ENCODE measurements at places on chromosomes 16 and 17.

DNA sequence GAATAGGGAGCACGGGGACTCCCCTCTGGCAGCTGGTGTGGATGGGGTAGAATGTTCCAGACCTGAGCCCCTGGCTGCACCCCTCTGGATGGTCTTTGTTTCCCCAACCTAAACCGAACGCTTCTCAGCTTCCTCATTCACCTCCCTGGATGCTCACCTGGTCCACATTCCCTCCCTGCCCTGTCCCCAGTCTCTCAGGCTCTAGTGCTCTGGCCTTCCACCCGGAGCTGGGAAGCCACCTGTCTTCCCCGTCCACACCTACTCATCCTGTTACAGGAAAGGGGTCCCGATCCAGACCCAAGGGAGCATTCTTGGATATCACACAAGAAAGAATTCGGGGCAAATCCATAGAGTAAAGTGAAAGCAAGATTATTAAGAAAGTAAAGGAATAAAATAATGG is 73.5 kb downstream of the CYLD start:
- no peak for DNase-seq

GRCh38 chr16:53886482-53887378 is 182.8 kb downstream of the FTO start:
- no peak for DNase-seq

DNA sequence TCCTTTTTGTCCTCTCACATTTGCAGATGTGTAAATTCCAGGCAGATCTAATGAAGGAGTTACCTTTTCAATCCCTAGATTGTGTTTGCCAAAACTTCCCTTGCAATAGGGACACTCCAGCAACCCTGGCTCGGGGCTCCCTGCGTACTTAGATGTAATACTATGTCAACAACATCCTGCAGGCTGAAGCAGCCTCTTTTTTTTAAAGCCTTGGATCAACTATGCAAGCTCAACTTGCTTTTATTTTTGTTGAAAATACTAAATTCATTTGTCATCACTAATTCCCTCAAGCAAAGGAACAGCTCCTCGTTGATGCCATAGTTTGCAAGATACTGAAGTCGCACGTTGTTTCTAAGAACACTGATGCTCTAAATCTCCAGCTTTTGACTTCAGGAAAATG is 59.1 kb downstream of the GRIN2A start:
- DNase-seq = no peak

DNA sequence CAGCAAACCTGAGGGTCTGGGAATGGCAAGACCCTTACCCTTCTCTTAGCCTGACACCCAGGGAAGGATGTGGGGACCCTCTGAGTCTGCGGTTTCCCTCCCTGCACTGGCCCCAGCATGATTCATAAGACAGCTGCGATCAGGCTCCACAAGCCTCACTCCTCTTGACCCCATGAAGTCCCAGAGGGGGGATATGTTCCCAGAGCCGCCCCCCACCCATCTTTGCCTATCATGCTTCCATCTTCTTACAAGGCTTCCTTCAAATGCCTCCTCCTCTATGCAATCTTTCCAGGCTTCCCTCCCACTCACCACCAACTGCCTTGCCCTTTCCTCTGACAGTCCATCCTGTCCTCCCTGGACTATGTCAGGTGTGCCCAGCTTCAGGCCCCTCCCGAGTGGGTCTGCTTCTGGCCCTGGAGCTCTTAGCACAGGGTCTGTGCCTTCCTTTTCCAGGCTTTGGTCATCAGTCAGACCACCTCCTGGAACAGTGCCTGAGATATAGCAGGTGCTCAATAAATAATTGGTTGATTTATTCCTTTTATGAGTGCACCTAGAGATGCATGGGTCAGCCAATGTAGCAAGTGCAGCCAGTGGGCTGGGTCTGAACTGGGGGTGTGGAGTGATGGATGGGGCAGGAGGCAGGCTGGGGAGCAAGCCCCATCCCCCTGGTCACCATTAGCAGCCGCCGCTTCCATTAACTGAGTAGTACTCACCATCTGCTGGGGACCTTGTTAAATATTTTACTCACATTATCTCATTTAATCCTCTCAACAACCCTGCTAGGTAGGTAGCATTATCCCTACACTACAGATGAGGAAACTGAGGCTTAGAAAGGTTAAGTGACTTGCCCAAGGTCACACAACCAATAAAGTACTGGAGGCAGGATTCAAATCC is 8.4 kb downstream of the DLX3 start:
- no peak for DNase-seq

- no peak for DNase-seq
Observed at GRCh38 chr17:29584452-29585079, 4.9 kb downstream of the GIT1 start.

DNA sequence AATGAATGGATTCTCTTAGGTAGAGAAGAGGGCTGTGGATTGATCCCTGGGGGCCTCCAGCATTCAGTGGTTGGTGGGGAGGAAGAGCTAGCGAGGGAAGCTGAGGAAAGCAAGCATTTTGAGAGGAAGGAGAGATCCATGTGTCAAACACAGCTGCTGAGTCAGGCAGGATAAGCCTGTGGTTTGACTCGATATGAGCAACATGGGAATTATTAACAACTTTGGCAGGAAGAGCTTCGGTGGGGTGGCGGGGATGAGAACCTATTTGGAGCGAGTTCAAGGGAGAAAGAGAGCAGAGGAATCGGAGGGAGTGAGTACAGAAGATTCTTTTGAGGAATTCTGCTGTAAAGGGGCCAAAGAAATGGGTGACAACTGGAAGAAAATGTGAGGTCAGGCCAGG is 59.5 kb upstream of the CDC42EP4 start:
- DNase-seq = no peak

GRCh38 chr17:51666971-51667705 is 406.8 kb downstream of the UTP18 start:
- no peak for DNase-seq

- no peak for DNase-seq
Observed at GRCh38 chr17:57935833-57936807, 19.1 kb downstream of the CUEDC1 start.

DNA sequence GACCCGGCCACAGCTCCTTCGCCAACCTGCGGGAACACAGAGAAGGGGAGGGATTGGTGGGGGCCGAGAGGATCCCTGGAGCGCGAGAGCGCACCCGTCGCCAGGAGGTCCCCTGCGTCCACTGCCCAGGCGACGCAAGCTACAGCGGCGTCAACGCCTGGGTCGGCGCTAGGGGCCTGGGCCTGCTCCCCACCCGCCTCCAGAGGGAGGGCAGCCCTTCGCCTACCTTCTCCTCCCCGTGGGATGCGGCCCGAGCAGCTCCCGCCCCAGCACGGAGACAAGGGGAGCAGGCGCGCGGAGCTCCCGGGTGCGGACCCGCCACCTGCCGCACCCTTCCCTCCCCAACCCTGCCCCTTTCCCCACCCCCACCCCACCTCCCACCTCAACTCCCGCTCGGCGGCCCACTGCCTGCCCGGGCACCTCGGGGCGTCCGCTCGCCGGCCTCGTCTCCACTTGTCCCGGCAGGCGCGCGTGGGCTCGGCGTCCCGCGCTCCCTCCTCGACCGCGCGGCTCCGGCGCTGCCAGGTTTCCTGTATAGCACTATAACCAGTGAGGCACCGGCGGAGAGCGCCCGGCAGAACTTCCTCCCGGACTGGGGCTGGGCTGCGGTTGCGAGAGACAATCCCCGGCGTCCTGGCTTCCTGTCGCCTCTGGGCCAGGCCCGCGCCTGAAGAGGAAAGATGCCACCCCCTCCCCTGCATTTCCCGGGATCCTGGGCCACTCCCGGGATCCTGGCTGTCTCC is 119.1 kb upstream of the SMURF2 start:
- no peak for DNase-seq

DNA sequence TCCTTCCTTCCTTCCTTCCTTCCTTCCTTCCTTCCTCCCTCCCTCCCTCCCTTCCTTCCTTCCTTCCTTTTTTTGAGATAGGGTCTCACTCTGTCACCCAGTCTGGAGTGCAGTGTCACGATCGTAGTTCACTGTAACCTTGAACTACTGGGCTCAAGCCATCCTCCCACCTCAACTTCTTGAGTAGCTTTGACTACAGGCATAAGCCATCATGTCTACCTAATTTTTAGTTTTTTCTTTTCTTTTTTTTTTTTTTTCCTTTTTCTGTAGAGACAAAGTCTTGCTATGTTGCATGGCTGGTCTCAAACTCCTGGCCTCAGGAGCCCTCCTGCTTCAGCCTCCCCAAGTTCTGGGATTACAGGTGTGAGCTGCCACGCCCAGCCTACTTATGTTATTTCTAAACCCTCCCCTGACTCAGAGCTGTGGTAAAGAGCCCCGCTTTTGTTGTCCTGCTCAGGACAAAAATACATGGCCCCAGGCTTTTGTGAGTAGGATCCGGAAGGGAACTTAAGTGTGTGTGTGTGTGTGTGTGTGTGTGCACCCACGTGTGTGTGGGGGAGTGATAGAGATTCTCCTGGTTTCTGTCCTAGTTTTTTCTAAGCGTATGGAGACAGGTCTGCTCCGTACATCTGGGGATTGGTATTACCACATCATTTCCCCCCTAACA is 67.1 kb downstream of the PRKCB start:
- no peak for DNase-seq

DNA sequence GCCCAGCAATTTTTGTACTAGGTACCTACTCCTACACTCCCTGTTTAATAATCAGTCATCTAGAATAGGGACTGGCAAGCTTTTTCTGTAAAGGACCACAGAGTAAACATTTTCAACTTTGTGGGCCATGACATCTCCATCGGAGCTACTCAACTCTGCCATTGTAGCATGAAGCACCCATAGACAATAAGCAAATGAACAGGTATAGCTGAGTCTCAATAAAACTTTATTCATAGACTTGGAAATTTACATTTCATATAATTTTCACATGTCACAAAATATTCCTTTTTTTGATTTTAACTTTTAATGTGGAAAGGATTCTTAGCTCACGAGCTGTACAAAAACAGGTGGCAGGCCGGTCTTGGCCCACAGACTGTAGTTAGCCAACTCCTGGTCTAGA is 345.8 kb downstream of the SOX9 start:
- no peak for DNase-seq

- no peak for DNase-seq
Observed at GRCh38 chr16:4882633-4883285, 35.5 kb downstream of the UBN1 start.

DNA sequence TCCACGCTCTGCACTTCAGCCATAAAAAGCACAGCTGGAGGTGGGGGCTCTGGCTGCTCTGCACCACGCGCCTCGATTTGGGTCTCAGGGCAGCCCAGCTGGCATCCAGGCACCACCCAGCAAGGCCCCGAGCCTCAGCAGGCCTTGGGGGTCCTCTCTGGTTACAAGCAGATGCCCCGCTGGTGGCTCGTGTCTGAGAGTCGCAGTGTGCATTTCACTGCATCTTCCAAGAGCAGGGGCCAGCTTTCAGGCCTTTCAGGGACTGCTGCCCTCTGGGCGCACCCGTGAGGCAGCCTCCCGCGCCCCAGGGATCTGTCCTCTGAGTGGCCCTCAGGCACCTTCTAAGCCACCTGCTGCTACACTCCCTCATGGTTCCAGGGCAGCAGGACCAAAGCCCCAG is 25.5 kb downstream of the NDUFAF8 start:
- no peak for DNase-seq

DNA sequence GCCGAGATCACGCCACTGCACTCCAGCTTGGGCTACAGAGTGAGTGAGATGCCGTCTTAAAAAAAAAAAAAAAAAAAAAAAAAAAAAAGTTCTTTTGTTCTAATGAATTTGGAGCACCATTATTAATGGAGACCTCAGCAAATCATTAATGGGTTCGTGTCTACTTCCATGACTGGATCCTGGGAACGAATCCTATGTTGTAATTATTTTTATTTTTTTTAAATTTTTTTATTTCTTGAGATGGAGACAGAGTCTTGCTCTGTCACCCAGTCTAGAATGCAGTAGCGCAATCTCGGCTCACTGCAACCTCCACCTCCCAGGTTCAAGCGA is 30.7 kb downstream of the SPOP start:
- DNase-seq = no peak

DNA sequence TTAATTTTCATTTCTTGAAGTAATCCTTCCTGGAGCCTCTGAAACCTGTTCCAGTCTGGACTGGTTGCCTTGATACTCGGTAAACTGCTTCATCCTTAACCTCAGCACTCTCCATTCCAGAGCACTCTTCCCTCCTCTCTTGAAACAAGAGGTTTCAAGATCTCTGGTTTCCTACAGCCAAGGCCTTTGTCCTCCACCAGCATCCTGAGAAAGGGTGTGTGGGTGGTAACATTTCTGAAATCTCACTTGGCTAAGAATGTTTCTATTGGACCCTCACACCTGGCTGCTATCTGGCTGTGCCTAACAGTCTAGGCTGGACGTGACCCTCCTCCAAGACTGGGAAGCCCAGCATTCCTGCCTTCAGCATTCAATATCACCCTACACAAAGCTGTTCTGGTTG is 99.7 kb downstream of the CYTH1 start:
- no peak for DNase-seq

DNA sequence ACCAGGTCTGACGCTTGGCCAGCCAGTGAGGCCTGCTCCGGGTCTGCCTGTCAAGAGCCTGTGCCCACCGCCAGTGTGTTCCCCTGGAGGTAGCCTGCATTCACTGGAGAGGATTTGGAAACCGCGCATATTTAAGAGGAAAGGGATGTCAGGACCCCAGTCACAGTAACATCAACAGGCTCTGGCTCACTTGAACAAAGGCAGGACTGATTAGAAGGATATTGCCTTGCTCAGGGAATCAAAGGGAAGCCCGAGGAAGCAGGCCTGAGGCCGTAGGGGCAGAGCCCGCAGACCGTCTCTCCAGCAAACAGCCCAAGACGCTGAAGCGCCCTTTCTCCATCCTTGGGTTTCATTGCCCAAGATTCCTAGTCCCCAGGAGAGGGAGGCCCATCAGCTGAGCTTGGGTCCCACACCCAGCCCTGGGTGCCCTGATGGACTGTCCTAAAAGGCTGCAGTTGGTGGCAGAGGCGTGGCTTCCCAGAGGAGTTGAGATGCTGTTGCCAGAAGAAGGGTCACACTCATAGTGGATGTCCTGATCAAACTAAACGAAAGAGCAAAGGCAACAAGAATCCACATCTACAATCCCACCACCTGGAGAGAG is 23.2 kb downstream of the NT5M start:
- DNase-seq = no peak

DNA sequence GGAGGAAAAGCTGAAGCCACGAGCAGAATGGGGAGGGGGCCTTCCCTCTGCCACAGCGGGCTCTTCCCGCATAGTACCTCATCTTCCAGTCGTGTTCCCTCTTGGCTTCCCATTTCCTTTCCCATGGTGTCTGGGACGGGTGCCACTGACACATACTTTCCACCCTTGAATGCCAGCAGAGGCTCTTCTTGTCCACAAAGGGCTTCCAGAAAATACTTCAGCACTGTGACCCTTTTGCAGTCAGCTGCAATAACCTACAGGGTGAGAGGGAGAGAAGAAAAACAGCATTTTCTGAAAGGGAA is 30.7 kb downstream of the HIC1 start:
- no peak for DNase-seq

- DNase-seq = no peak
Observed at GRCh38 chr17:42281571-42282096, 5.4 kb upstream of the STAT5B start.

DNA sequence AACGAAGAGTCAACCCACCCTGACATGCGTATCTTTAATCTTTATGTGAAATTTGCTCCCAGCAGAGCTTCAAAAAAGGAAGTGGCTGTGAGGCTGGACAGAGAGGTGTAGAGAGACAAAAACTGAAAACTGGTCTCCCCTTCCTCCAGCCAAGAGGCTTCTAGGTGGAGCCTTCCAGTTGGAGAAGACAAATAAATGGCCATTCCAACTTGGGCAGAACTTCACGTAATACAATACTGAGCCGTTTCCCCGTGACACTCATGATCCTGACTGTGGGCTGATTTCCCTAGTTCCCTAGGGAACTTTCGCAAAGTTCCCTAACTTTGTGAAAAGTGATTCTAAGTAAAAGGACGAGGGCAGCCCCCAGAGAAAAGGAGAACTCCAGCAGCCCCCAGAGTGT is 78.8 kb downstream of the ZFHX3 start:
- DNase-seq = no peak

Data from naive thymus-derived CD8-positive, alpha-beta T cell (primary cell).